ENCODE measurements at places on chromosomes 13 and 19.

GRCh38 chr19:39144290-39145071 is 18.9 kb downstream of the PAK4 start:
- no peak for DNase-seq

DNA sequence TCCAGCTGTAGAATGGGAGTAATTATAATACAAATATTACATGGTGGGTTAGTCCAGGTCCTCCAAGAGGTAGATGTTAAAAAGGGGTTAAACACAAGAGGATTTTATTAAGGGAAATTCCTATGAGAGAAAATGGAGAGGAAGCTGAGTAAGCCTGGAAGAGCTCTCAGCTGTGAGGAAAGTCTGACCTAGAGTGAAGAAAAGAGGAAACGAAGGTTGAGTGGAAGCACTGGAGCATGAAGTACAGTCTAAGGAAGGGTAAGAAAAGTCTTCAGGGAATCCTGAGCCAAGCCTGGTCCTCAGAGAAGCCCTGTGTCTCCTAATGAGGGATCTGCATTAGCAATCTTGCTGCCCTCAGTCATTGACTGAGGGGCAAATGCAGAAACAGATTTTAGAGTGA is 506.2 kb downstream of the GPC5 start:
- no peak for DNase-seq

DNA sequence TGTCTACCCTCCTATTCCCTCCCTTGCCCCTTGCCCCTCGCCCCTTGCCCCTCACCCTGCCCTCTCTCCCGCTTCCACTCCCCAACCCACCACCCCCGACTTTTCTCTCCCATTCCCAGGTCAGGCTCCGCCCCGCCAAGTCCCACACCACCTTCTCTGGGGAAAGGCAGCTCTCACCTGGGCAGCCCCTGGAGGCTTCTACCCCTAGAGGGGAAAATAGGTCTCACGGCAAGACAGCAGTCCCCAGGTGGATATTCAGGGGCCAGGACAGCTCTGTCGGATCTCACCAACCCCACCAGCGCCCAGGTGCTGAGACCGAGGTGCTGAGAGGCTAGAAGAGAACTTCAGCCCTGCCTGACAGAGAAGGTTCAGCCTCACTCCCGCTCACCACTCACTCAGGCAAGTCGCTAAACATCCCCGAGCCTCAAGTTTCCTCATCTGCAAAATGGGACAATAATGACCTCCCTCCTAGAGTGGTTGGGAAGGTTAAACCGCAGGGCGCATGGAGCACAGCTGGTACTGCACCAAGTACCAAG is 1.4 kb upstream of the ERFL start:
- no peak for DNase-seq

DNA sequence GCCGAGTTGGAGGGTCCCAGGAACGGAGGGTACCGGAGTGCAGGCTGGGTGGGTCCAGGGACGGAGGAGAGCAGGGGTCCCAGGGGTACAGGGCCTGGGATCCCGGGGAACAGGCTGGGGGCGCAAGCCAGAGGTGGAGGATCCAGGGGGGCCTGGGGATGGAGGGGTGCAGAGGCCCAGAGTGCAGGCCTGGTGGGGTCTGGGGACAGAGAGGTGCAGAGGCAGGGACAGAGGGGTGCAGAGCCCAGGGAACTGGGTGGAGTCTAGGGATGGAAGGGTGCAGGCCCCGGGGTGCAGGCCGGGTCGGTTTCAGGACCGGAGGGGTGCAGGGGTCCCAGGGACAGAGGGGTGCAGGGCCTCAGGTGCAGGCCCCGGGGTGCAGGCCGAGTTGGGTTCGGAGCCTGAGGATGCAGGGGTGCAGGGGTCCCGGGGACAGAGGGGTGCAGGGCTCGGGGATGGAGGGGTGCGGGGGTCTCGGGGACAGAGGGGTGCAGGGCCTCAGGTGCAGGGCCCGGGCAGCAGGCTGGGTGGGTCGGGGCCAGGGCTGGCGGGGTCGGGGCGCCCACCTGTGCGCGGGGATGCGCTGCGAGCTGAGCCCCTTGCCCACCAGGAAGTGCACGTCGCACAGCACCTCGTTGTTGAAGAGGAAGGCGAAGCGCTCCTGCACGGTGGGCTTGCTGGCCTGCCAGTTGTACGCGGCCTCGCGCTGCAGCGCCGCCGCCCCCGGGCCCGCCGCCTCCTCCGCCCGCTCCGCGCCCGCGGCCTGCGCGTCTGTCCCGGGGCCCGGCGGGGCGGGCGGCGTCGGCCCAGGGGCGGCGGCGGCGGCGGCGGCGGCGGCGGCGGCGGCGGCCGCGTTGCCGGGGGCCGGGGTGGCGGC is 545 bp downstream of the BTBD2 start:
- DNase-seq, result no peak

DNA sequence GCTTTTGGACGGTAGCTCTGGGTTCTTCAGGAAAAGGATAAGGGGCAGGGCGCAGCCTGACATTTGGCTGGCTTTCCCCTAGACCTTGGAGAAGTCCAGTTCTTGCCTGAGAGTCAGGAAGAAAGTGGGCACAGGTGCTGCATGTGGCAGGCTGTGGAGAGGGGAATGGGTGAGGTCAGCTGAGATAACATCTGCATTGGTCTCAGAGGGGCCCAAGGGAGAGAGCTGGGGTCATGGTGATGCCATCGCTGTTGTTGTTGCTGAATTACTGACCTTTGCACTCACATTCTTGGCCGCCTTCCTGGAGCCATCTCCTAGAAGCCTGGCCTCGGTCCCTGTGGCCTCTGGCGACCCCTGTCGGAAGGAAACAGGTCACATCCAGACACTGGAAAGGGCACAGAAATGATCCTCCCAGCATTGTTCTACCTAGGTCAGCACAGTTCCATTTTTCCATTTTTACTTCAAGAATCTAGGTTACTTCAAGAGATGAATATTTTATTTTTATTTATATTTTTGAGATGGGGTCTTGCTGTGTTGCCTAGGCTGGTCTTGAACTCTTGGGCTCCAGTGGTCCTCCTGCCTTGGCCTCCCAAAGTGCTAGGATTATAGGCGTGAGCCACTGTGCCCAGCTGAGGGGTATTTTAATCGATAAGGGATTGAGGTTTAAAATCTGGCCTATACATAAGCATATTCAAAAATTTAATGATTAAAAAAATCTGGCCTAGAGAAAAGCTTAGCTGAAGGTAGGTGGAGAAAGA is 6.5 kb upstream of the LIPE start:
- peak; percentile 36 for DNase-seq

- no peak for DNase-seq
These were observed 23.2 kb upstream of the EEF1AKMT1 start for GRCh38 chr13:20796791-20797508.

DNA sequence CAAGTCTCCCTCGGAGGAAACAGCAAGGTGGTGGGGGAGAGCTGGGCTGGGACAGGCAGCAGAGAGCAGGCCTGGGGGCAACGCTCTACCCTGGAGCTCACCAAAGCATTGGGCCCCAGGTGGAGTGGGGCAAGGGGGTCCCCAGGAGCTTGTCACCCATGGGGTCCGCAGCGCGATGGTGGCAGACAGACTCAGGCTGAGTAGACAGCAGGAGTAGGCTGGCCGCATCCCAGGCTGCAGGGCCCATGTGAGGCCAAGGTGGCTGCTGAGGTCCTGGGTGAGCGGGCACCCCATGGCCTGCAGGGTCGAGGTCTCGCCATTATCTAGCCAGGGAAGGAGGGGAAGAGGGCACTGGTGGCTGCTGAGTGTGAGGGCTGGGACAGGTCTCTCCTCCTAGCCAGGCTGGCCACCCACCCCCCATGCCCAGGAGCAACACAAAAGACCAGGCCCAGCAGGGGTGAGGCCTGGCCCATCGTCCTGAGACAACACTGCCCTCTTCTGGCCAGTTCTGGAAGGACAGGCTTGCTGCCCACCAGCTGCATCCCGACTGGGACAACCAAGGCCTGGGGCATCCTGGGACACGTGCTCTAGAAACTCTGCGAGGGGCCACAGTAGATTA is 33.1 kb downstream of the CEBPG start:
- peak; percentile 56 for DNase-seq

DNA sequence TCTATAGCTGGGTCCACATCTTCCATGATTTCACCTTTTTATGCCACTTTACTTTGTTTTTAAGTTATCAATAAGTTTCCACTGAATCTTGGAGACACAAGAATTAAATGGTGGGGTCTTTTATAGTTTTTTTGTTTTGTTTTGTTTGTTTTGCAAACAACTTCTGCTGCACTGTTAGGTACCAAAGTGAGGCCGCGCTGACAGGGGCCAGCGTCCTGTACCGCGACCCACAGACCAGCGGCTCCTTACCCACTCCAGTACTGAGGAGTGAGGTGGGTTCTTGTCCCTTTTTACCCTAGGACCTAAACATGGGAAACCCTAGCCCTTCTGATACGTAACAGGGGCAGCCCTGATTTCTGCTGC is 75.8 kb upstream of the MCF2L start:
- no peak for DNase-seq

- no peak for DNase-seq
These were observed at the start of gene TTYH1 for GRCh38 chr19:54415208-54415900. TSS of gene TTYH1 (plus strand) at chr19:54415464. CDS start at chr19:54415553, 89 bp downstream.

DNA sequence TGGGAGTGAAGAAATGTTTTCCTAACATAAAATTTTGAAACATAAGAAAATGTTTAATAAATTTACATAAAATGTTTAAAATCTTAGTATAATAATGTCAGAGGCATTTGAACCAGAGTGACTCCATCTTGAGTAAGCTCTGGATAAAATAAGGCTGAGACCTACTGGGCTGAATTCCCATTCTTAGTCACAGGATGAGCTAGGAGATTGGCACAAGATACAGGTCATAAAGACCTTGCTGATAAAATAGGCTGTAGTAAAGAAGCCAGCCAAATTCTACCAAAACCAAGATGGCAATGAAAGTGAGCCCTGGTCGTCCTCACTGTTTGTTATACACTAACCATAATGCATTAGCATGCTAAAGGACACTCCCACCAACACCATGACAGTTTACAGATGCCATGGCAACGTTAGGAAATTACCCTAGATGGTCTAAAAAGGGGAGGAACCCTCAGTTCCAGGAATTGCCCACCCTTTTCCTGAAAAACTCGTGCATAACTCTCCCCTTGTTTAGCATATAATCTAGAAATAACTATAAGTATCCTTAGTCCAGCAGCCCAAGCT is 1184.0 kb downstream of the UQCRFS1 start:
- DNase-seq, result no peak

GRCh38 chr19:6811906-6812305 is 39.4 kb downstream of the VAV1 start:
- DNase-seq, result no peak

DNA sequence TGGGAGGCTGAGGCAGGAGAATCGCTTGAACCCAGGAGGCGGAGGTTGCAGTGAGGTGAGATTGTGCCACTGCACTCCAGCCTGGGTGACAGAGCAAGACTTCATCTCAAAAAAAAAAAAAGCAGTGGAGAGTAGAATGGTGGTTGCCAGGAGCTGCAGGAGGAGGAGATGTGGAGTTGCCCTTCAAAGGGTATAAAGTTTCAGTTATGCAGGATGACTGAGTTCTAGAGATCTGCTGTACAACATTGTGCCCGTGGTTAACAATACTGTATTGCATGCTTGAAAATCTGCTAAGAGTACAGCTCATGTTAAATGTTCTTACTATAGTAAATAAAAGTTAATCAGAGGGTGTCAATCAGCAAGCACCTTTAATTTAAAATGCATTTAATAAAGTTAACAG is 28.4 kb upstream of the LATS2 start:
- no peak for DNase-seq

DNA sequence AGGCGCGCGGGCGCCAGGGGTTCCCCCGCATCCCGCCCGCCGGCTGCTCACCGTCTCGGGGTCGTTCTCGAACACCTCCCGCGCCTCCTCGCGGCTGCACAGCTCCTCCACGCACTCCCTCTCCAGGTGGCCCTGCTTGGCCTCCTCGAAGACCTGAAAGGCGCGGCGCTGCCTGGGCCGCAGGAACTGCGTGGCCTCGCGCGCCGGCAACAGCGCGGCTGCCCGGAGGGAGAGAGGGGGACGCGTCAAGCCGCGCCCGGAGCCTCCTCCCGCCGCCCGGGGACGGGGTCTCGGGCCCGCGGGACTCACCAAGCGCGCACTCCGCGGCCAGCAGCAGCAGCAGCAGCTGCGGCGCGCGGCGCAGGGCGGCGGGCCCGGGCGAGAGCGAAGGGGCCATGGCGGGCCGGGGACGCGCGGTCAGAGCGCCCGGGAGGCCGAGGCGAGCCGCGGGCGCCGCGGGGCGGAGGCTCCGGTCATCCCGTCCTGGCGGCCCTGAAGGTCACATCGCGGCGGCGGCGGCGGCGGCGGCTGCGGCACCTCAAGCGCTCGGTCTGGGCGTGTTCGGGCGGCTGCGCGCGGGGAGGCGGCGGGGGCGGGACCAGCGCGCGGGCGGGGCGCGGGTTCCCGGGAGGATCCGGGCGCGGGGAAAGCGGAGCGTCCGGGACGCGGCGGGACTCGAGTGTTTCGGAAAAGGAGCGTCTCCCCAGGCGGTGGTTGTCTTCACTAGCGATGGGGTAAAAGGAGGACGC is at the start of gene GAS6:
Gene GAS6 (minus strand): TSS at position 553 of the 749 bp plus-strand sequence. CDS start 156 bp downstream, at position 397.
- DNase-seq, result no peak

DNA sequence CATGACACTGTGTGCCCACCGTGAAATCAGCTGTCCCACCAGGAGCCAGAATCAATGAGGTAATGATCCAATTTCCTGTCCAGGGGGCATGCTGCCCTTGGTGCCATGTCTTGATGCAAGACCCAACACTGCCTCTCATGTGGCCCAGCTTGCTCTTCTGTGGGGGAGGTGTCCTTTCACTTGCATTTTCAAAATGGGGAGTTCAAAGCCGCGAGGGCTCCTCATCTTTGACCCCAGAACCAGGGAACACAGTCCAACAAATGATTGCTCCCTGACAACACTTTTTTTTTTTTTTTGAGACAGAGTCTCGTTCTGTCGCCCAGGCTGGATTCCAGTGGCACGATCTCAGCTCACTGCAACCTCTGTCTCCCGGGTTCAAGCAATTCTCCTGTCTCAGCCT is 64.1 kb downstream of the FGF9 start:
- DNase-seq, result no peak

GRCh38 chr13:39407786-39408185 is 195.2 kb downstream of the LHFPL6 start:
- DNase-seq, result no peak

- no peak for DNase-seq
These were observed 14.2 kb downstream of the CHERP start for GRCh38 chr19:16527971-16528521.

GRCh38 chr13:110209950-110210603 is 96.9 kb downstream of the COL4A1 start:
- DNase-seq, result no peak

- no peak for DNase-seq
These were observed 165.2 kb downstream of the URI1 start for GRCh38 chr19:30107251-30107650.

DNA sequence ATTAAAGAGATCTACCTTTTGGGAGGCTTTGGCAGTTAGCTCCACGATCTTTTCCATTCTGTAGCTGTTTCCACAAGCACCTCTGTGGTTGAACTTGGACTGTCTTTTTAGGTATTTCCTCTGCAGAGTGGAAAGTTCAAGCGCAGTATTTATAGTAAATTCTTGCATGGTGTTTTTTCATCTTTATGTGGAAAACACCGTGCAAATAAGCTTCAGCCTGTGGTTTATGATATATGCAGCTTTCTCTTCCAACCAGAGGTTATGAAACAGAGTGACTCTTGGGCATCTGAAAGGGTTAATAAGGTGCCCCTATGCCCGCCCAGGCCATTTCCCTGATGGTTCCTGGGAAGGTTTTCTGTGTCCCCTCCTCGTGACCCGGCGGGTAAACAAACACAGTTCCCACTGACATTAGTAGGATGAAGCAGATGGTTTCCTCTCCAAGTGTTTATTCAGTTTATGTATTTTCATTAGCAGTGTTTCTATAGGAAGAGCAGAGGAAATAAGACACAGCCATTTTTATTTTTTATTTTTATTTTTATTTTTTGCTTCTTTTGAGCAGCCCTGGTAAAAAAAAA is 39.7 kb upstream of the RNF113B start:
- no peak for DNase-seq
